Naive thymus-derived CD8-positive, alpha-beta T cell (primary cell): ENCODE measurements at places on chromosomes 6 and 20. TPM values are rescaled to one million over a fixed set of nuclear protein-coding genes. Genes with fewer than 3 reads are reported as not detected.

GRCh38 chr6:117555262-117555849 is 47.0 kb downstream of the GOPC start:
- H3K36me3 ChIP-seq: no peaks in the 10 kb centered on the region
- no peak overlapping the region for H3K27ac ChIP-seq
- no peaks in the 10 kb centered on the region for H3K27me3 ChIP-seq
- peaks cover 6% of the 10 kb centered on the region for H3K4me1 ChIP-seq

The KIZ gene
- 27.7 TPM for polyA plus RNA-seq

GRCh38 chr20:57867807-57868206 is 158.0 kb upstream of the PMEPA1 start:
- no peaks in the 10 kb centered on the region for H3K36me3 ChIP-seq
- peaks cover 14% of the 10 kb centered on the region for H3K4me1 ChIP-seq
- H3K4me3 ChIP-seq: no peak overlapping the region
- H3K27me3 ChIP-seq: peaks cover 2% of the 10 kb centered on the region
- H3K27ac ChIP-seq: no peak overlapping the region

The FAM162B gene
- not detected for polyA plus RNA-seq

DNA sequence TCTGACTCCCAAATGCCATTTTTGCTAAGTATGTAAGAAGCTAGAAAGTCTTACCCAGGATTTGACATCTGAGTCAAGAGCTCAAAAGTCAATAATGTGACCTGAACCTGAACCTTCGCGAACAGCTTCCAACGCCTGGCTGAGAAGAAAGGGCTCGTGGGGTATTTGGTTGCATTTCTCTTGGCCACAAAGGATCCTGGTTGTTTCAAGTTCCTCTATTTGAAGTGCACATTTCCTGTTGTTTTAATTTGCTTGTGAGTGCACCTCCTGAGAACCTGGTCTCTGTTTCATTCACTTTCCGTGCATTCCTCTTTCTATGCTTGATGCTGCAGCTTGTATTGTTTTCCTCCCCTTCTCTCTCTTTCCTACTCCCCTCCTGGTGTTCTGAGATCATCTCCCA is 212.5 kb downstream of the FOXA2 start:
- peak; percentile 50 for DNase-seq
- peak overlapping the region; percentile 30 for H3K4me3 ChIP-seq
- H3K4me1 ChIP-seq: peaks cover 34% of the 10 kb centered on the region
- H3K27ac ChIP-seq: no peak overlapping the region

DNA sequence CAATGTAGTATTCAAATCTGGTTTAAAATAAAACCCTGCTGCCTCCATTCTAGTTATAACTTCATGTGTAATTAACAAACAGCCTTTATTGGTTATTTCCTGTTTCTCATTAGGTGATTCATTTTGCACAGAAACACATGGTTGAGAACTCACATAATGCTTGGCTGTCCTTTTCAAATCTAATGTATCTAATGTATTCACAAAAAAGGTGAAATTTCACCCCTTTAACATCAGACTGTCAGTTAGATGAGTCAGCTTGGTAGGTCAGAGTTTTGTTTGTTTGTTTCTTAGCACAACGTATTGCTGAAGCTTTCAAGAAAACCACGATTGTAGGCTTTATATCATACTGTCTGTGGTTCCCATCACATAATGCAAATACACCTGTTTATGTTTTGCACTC is 78.7 kb upstream of the TMEM30A start:
- H3K36me3 ChIP-seq: peaks cover 1% of the 10 kb centered on the region
- H3K4me3 ChIP-seq: no peak overlapping the region
- DNase-seq: no peak
- H3K27ac ChIP-seq: no peak overlapping the region
- peaks cover 3% of the 10 kb centered on the region for H3K27me3 ChIP-seq
- no peaks in the 10 kb centered on the region for H3K4me1 ChIP-seq

The TFAP2B gene
- polyA plus RNA-seq: not detected

The IPCEF1 gene
- polyA plus RNA-seq: 83.4 TPM

DNA sequence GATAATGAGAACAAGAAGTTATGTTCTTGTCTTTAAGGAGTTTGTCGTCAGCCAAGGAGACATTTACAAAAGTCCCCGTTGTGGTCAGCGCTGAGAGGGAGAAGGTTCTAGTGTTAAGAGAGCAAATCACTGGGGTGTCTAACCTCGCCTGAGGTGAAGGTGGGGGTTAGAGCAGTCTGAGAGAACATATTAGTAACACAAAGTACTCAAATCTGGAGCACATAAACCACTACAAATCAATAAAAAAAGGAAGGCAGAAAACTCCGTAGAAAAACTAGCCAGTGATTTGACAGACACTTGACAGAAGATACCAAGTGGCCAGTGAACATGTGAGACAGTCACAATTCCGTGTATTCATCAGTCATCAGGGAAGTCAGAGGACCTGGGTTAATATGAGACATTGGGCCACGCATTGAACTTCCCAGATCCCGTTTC is 45.4 kb downstream of the CDS2 start:
- peak overlapping the region; percentile 41 for H3K27ac ChIP-seq
- no peak overlapping the region for H3K4me3 ChIP-seq
- no peaks in the 10 kb centered on the region for H3K27me3 ChIP-seq
- H3K36me3 ChIP-seq: peaks cover 43% of the 10 kb centered on the region

- no peaks in the 10 kb centered on the region for H3K36me3 ChIP-seq
- H3K27ac ChIP-seq: no peak overlapping the region
- no peak overlapping the region for H3K4me3 ChIP-seq
Measured at GRCh38 chr20:40286975-40287531, 402.0 kb downstream of the MAFB start.

DNA sequence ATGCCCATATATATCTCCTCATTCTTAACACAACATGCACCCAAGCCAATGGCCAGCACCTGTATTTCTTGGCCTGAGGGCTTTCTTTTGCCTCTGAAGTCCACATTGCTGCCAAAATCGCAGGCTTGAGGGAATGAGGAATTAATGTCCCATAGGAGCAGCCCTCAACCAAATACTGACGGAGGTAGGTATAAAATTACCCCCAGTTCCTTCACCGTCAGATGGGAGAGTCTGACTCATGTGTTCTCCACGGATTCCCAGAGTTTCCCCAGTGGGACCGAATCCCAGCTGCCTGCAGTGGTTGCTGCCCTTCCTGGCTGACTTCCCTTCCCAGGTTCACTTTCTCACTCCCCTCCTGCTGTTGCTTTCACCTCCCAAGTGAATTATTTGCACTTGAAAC is 602.2 kb upstream of the NOX3 start:
- peaks cover 2% of the 10 kb centered on the region for H3K4me1 ChIP-seq
- no peak overlapping the region for H3K4me3 ChIP-seq
- H3K27ac ChIP-seq: no peak overlapping the region
- H3K36me3 ChIP-seq: no peaks in the 10 kb centered on the region
- no peaks in the 10 kb centered on the region for H3K27me3 ChIP-seq

The XKR7 gene
- polyA plus RNA-seq: not detected

DNA sequence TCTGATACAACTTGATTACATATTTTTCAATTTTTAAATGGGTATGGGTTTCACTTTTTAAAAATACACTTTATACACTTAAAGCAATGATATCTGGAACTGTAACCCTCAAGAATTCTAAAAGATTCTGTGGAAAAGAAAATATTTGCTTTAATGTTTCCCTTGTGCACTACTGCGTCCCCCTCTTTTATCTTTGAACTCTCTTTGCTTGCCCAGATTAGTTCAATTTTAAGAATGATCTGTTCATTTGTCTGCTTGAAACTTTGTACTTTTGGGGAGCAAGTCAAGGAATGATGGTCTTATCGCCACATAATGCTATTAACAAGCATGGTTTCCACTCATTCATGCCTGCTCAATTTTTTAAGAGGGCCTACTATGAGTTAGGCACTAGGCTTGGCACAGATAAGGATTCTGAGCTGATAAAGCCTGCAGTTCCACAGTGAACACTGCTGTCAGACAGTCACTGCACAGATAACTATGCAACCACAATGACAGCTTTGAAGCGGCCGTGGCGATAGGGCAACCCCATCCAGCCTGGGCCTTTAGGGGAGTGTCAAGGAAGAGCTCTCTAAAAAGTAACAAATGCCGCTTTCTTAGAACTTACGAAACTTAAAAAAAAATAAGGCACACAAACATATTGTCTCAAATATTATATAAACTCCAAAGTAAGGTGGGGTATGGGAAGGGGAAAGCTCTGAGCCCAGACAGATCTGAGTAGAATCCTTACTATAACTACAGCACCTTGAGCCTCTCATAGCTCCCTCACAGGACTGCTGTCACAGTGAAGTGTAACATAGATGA is 29.7 kb downstream of the FYN start:
- peaks cover 19% of the 10 kb centered on the region for H3K4me1 ChIP-seq
- no peak overlapping the region for H3K4me3 ChIP-seq
- no peaks in the 10 kb centered on the region for H3K27me3 ChIP-seq
- H3K27ac ChIP-seq: no peak overlapping the region
- DNase-seq: peak; percentile 70

- H3K4me3 ChIP-seq: no peak overlapping the region
- peaks cover 42% of the 10 kb centered on the region for H3K27me3 ChIP-seq
- no peaks in the 10 kb centered on the region for H3K36me3 ChIP-seq
- H3K27ac ChIP-seq: no peak overlapping the region
- no peak for DNase-seq
Measured at GRCh38 chr20:987677-988076, 14.4 kb downstream of the RSPO4 start.

The MAPK13 gene
- 35.2 TPM for polyA plus RNA-seq

The FARS2 gene
- 28.8 TPM for polyA plus RNA-seq

DNA sequence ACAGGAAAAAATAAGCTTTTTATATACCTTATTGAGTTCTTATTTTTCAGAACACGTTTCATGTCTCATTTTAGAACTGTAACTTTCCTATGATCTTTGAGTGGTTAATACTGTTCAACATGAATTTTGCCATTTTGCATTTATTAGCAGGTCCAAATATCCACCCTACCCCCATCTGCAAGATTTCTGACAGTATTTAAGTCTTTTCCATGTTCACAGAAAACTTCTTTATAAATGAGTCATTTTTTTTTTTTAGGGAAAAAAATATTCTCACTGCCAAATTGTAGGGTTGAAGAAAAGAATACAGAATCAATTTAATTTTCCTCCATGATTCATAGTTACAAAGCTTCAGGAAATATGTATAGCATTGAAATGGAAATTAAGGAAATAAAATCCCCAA is 101.8 kb downstream of the COL21A1 start:
- no peak overlapping the region for H3K4me3 ChIP-seq
- no peaks in the 10 kb centered on the region for H3K36me3 ChIP-seq
- no peaks in the 10 kb centered on the region for H3K4me1 ChIP-seq
- DNase-seq: no peak
- H3K27me3 ChIP-seq: no peaks in the 10 kb centered on the region

- H3K27ac ChIP-seq: no peak overlapping the region
- H3K4me3 ChIP-seq: no peak overlapping the region
- no peaks in the 10 kb centered on the region for H3K27me3 ChIP-seq
- peaks cover 13% of the 10 kb centered on the region for H3K36me3 ChIP-seq
Measured at GRCh38 chr20:1075616-1076015, 42.8 kb upstream of the PSMF1 start.

DNA sequence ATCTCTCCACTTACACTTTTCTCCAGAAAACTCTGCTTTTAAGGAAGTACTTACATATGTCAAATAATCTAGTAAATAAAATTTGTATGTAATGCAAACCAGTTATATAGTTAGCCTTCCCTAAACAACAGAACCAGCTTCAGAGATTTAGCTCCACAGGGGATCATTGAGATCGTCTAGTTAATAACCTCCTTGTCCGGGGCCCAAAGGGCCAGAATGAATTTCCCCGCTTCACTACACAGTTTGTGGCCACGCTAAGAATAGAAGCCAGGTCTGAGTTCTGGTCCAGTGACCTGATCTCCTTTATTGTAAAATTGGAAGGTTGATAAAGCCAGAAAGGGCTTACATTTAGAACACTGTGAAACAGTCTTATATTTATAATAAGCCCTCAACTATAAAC is 245.2 kb downstream of the TPBG start:
- DNase-seq: no peak
- no peaks in the 10 kb centered on the region for H3K4me1 ChIP-seq
- peaks cover 11% of the 10 kb centered on the region for H3K27me3 ChIP-seq
- H3K36me3 ChIP-seq: no peaks in the 10 kb centered on the region
- no peak overlapping the region for H3K27ac ChIP-seq
- no peak overlapping the region for H3K4me3 ChIP-seq

- H3K27ac ChIP-seq: peak overlapping the region; percentile 95
- H3K27me3 ChIP-seq: no peaks in the 10 kb centered on the region
- DNase-seq: peak; percentile 46
Measured at GRCh38 chr6:31402324-31403282, 792 bp upstream of the MICA start.

GRCh38 chr6:118804091-118804490 is 89.9 kb upstream of the ASF1A start:
- H3K36me3 ChIP-seq: no peaks in the 10 kb centered on the region
- H3K4me1 ChIP-seq: peaks cover 35% of the 10 kb centered on the region
- DNase-seq: no peak
- H3K27me3 ChIP-seq: no peaks in the 10 kb centered on the region

DNA sequence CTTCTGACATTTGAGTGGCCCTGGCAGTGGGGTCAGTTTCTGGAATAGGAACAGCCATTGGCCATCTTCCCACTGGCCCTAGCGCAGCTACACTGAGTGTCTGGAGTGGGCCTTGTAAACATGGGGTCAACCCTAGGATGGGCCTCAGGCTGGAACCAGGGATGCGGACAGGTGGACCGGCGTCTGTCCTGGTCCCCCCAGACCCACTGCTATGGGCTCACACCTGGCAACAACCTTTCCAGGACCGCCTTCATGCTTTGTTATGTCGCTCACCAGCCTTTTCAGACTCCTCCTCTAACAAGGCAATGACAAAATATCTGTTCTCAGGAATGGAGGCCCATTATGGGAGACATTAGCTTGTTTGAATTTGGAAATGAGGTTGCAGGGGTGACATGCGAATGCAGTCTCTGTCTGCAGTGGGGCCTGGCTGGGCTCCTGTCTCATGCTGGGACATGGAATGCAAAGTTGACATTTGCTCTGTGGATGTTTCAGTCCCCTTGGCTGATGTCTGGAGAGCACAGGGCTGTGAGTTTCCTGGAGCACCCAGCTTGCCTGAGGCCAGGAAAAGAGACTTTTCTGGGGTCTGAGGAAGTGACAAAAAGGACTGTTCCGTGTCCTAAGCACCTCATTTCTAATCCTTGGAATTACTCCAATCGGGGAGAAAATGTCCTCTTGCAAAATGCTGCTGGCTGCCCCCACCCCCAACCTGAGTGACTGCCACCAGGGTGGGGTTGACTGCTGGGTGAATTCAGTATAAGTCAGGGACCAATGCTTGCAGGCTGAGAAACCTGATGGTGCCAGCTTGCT is 98.7 kb upstream of the PMEPA1 start:
- H3K27me3 ChIP-seq: no peaks in the 10 kb centered on the region
- H3K27ac ChIP-seq: no peak overlapping the region
- DNase-seq: no peak

- H3K4me3 ChIP-seq: no peak overlapping the region
- no peak for DNase-seq
- no peaks in the 10 kb centered on the region for H3K36me3 ChIP-seq
- no peaks in the 10 kb centered on the region for H3K27me3 ChIP-seq
- H3K4me1 ChIP-seq: no peaks in the 10 kb centered on the region
Measured at GRCh38 chr6:94089941-94090340, 670.6 kb upstream of the EPHA7 start.

The PPIL6 gene
- 0.25 TPM for polyA plus RNA-seq

GRCh38 chr6:137167702-137168377 is 5.6 kb downstream of the IL22RA2 start:
- no peak overlapping the region for H3K27ac ChIP-seq
- H3K4me1 ChIP-seq: peaks cover 19% of the 10 kb centered on the region
- DNase-seq: no peak
- H3K4me3 ChIP-seq: no peak overlapping the region
- H3K27me3 ChIP-seq: peaks cover 6% of the 10 kb centered on the region
- H3K36me3 ChIP-seq: no peaks in the 10 kb centered on the region
